Amniotic stem cell (primary cell): ENCODE measurements at places on chromosomes 12 and 14.

GRCh38 chr14:35940291-35940690 is 114.2 kb downstream of the BRMS1L start:
- no peak for DNase-seq

DNA sequence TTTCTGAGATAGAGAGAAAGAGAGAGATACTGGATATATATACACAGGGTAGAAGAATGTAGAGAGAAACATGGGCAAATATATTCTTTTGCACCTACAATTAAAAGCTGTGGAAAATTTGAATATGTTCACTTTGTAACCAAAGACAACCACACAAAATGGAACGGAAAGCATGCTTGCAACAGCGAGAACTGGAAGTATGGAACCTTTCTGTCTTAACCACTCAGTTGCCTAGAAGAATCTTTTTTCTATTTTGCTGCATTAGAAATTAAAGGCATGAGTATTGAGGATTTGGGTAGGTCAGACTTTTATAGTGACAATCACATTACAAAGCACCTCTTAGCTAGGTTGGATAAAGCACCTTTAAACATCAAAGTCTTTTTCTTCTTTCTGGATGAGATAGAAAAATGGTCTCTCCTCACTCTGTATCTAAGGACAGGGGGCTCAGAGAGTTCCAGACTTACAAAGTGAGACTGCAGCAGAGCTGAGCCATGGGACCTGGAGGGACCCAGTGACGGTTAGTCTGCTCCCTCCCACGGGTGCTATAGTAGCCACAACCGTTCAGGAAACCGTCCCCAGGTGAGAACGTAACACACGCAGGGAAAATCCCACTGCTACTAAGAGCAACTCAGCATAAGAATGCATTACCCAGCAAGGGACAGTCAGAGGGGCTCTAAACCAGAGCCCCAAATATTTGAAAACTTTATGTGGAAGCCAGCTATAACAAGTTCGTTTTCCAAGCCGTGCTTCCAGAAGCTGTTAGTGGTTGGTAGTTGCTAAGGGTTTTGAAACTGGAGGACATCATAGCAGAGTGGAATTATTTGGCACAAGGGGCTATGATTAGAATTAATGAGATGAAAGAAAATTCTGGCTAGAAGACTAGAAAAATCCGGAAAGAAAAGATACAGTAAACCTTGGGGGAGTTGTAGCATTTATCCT is 97.1 kb downstream of the DAD1 start:
- no peak for DNase-seq

GRCh38 chr12:958588-959123 is 9.2 kb upstream of the RAD52 start:
- DNase-seq: no peak

- DNase-seq: no peak
Measured at GRCh38 chr12:132174015-132174838, 30.0 kb downstream of the NOC4L start.

DNA sequence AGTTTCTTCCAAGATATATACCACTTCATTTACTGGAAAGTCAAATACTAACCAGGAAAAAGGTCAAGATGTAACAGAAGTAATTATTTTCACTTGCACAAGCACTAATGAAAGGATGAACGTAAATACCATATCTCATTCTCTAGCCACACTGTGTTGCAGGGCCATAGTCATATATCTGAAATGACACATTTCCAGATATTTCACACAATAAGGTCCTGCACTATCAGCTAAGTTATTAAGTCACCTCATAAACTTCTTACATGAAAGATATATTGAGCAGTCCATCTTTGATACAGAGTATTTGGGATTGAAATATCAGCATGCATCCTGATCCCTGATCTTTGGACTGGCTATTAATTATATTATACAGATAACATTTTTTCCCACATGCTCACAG is 783.3 kb upstream of the MGAT4C start:
- DNase-seq: no peak

GRCh38 chr12:79547735-79548609 is 142.8 kb downstream of the PAWR start:
- DNase-seq: peak; percentile 43

GRCh38 chr12:51504851-51505250 is 80.2 kb downstream of the SLC4A8 start:
- DNase-seq: no peak
